ENCODE measurements at places on chromosomes 7 and 10.

- DNase-seq, result no peak
These were observed 28.4 kb upstream of the BMPR1A start for GRCh38 chr10:86728056-86728455.

DNA sequence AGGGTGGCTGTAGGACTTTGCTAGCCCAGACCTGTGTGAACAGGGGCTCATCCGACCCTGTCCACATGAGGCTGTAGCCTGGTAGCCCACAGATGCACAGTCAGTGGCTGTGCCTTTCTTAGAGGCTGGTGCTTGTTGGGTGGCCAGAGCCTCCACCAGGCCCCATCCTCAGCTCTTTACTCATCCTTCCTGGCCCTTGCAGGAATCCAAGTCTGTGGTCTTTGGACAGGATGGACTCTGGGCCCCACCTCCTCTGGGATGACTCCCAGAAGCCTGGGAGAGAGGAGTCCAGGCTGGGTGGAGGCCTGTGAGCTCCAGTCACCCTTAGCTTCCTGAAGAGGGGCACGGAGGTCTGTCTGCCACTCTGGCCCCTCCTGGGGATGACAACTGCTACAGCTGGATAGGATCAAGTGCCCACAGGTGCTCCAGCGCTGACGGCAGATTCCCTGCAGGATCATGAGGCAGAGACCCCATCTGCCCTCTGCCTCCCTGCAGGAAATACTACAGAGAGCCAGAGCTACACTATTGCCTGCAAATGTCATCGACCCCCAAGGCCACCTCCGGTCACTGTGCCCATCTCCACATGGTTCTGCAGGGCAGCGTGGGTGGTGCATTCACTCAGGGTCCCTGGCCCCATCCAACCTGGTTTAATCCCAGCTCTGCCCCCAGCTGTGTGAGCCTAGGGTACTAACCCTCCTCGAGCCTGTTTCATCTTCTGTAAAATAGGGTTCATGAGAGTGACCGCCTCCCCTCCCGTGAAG is 114.5 kb downstream of the PTPN20 start:
- DNase-seq, result peak; percentile 14

- no peak for DNase-seq
These were observed 250.6 kb downstream of the KLF6 start for GRCh38 chr10:3534433-3534832.

- DNase-seq, result no peak
These were observed 54.1 kb upstream of the FAM180A start for GRCh38 chr7:135802697-135803096.

DNA sequence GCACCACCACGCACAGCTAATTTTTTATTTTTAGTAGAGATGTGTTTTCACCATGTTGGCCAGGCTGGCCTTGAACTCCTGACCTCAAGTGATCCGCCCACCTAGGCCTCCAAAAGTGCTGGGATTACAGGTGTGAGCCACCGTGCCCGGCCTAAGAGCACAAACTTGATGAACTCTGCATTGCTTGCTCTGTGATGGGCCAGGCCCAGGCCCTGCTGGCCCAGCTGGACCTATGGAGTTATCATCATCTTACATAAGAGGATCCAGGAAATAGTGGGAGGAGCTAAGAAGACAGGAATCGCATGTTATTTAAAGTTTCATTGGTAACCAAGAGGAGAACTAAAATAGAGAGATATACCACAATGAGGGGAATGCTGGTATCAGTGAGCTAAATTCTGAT is 86.9 kb downstream of the DAGLB start:
- DNase-seq, result no peak
